CMK (cell line): ENCODE measurements at places on chromosomes 1 and 21.

DNA sequence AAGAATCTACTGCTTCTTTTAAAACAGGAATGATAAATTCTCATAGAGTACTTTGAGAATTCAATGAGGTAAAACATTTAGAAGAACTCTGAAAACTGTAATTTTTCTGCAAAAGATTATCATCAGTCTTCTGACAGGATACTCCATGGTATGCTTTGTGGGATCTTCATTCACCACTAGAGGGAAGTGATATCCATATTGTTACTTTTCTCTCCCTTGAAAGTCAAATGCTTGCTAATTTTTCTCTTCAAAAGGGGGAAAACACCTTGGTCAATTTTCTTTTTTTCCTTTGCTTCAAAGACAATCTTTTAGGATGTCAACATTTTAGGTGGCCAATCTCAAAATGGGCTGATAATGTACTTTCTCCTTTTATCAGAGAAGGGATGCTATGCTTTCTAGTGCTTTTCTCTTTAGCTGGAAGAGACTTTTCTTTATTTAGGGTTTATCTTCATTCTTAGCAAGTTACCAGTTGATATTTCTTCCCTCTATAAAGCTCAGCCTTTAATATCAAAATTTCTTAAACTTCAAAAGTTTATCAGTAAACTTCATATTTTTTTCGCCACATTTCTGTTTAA is 95.5 kb downstream of the NEGR1 start:
- DNase-seq: no peak

DNA sequence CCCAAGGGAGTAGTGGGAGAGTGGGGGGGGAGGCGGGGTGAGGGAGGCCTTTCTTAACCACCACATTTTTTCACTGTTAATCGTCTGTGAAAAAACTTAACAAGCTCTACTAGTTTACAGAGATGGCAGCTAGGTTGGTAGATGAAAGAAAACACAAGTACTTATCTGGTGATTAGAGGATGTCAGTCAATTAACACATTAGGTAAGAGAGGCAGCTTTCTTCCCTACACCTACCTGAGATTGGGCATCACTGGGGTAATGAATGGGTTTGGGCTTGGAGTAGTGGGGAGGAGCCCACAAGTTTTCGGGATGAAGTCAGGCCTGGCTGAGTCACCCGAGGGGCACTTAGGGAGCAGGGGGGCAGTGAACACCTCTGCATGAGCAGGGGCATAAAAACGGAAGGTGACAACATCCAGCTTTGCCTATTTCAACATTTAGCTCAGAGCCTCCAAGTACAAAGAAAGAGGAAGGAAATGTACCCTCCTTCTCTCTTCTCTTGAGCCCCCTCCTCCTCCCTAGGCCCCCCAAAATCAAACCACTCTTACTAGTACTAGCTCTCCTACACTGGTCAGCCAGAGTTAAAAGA is 2.5 kb downstream of the LBR start:
- DNase-seq: no peak

- no peak for DNase-seq
These were observed 7.1 kb upstream of the ZNF669 start for GRCh38 chr1:247111259-247111699.

GRCh38 chr1:9558271-9558945 is 19.1 kb downstream of the SLC25A33 start:
- DNase-seq: no peak

DNA sequence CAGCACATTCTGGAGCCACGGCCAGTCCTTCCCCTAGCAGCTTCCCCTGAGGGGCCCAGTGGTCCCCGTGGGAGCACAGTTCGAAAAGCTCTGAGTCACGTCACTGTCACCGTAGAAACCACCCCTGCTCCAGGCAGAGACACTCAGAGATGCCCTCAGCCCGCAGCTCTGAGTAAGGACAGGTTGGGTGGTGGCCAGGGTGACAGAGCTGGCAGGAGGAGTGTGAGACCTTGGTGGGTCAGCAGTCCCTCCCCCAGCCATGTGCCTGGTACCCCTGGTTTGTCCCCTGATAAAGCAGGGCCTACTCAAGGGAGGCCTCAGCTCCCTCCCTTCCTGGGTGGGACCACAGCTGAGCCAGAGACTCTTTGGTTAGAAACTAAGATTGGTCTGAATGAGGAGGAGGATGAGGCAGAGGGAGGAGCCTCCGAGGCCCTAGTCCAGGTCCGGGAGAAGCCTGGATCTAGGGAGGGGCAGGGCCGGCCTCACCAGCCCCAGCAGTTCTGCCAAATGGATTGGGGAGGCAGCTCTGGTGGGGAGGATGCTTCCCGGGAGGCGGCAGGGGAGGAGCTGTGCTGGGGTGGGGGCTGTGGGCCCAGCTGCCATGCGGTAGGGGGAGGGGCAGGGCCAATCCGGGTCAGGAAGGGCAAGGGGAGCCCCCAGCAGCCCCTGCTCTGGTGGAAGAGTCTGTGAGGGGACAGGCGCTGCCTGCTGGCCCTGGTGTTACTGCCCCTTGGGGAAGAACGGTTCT is 55.2 kb downstream of the SLC9A1 start:
- no peak for DNase-seq

GRCh38 chr1:185646202-185646683 is 87.9 kb upstream of the HMCN1 start:
- DNase-seq: no peak

- DNase-seq: no peak
These were observed 98.4 kb upstream of the GADD45A start for GRCh38 chr1:67586596-67586995.

DNA sequence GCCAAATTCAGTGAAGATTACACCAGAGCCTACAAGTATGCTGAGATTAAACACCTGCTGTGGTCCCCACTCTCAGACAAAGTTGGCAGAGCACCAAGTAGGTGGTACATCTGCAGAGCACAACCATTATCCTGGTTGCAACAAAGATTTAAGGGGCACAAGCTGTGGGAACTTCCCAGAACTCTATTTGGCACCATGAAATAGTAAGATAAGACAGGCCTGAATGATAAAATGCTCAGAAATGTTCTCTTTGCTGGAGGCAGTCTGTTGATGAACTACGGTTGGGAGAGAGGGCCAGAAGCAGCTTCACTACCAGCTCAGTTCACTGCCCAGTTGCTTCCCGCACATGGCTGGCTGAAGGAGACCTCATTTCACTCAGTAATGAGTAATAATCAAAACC is 19.9 kb downstream of the RPL5 start:
- no peak for DNase-seq

- DNase-seq: no peak
These were observed 7.0 kb downstream of the FOXD2 start for GRCh38 chr1:47444562-47445465.

DNA sequence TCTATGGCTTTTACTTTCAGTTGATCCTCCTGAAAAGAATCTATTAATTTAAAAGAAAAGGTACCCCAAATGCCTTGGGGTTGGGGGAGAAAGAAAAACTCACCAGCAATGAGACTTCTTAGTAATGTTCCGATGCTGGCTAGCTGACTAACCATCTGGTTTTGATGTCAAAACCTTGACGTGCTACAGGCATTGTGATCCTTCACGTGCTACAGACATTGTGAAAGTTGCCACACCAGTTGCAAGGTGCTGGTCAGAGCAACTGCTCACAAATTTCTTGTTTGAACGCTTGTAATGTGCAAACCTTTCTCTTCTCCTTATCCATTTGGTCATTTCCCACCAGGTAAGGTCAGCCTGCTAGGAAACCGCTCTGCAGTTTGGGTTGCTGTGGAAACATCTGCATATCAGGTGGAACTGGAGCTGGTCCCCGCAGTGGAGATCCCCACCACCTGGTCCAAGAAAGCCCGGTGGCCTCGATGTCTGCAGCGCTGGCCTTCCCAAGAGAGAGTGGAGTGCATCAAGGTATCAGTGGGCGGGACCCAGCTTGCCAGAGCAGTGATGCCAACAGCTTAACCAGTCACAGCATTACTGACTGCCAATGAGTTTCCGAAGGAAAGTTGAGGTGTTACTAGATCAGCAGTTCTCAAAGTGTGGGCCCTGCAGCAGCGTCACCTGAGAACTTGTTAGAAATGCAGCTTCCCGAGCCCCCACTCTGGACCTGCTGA is 16.1 kb downstream of the MAB21L3 start:
- DNase-seq: no peak

DNA sequence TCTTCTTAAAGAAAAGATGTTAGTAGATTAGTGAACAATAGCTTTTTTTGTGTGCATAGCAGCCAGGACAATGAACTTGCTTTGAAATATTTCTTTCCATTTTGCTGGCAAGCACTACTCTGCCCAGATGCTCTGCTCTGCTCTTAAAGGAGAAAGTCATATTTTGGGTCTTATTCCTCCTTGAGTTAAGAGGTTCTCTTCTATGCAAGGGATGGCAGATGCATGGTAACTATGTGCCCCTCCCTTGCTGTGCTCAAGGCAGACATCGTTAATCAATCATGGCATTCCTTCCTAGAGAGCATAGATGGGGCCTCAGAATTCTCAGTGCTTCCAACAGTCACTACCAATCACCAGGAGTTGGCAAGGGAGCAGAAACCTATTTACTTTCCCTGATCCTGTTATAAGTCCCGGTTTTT is 27.6 kb downstream of the NIPAL3 start:
- no peak for DNase-seq

- DNase-seq: no peak
These were observed 679.8 kb upstream of the ADAMTS5 start for GRCh38 chr21:27646691-27647090.

GRCh38 chr1:25888426-25888987 is 13.0 kb upstream of the PAQR7 start:
- no peak for DNase-seq

DNA sequence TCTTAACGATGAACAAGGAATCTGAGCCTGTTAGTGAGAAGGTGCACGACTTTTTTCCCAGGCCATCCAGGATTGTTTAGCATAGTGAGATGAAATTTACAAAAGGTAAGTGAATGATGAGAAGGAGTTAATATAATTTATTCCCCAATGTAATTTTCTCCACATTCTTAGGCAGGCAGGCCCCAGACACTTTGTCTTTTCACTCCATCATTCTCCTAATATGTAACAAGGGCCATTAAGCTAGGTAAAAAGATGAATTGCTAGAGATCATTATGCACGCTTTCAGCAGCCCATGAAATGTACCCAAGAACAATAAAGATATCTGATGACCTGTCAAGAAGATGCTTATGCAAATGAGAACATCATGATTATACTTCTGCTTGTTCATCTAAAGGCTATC is 24.1 kb downstream of the NIBAN1 start:
- no peak for DNase-seq

GRCh38 chr1:85611856-85612255 is 31.3 kb downstream of the CCN1 start:
- DNase-seq: no peak

DNA sequence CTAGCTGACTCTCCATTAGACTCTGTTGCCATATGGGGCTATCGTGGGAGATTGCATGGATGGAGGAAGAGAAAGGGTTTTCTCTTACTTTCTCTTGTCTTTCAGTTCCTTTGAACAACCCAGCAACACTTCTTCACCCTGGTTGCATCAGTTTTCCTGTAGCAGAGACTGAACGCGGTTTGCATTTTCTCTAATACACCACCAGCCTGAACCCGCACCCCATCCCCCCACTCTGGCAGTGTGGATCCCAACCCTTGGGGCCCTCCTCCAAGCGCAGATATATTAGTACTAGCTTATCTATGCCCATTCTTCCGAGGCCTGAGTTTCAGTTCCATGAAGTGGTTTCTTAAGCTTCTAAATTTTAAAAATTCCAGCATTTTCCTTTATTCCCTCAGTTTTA is 12.6 kb downstream of the DR1 start:
- no peak for DNase-seq

GRCh38 chr1:110555807-110556470 is 37.0 kb upstream of the KCNA10 start:
- no peak for DNase-seq

GRCh38 chr1:86779308-86780191 is 75.2 kb downstream of the SH3GLB1 start:
- DNase-seq: no peak

- no peak for DNase-seq
These were observed 7.2 kb upstream of the EPS15 start for GRCh38 chr1:51526248-51526647.

- no peak for DNase-seq
These were observed 3.2 kb downstream of the S100A9 start for GRCh38 chr1:153360592-153361479.

- DNase-seq: peak; percentile 79
These were observed 29.8 kb upstream of the KIAA0040 start for GRCh38 chr1:175222296-175222938.

GRCh38 chr1:205774198-205775014 is 876 bp downstream of the RAB29 start:
- DNase-seq: no peak
